ENCODE measurements at places on chromosomes 3 and 15.

GRCh38 chr3:111691293-111691909 is 96.3 kb upstream of the ZBED2 start:
- no peak for DNase-seq

- DNase-seq, result no peak
These were observed 471.8 kb downstream of the GBE1 start for GRCh38 chr3:81289676-81290075.

DNA sequence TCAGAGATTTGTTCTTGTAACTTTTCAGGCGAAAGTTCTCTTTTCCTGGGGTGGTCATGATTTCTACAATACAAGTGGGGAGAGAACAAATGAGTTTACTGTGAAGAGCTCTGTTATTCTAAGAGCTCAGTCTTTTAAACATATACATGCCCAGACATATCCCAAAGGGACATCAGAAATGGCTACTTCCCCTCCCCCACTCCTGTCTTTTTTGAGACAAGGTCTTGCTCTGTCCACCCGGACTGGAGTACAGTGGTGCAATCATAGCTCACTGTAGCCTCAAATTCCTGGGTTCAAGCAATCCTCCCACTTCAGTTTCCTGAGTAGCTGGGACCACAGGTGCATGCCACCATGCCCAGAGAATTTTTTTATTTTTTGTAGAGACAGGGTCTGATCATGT is 18.2 kb downstream of the KPNA1 start:
- DNase-seq, result no peak

- DNase-seq, result no peak
These were observed 394.6 kb upstream of the IL12A start for GRCh38 chr3:159593927-159594605.

- DNase-seq, result no peak
These were observed 11.8 kb downstream of the MYO1E start for GRCh38 chr15:59360896-59361295.

DNA sequence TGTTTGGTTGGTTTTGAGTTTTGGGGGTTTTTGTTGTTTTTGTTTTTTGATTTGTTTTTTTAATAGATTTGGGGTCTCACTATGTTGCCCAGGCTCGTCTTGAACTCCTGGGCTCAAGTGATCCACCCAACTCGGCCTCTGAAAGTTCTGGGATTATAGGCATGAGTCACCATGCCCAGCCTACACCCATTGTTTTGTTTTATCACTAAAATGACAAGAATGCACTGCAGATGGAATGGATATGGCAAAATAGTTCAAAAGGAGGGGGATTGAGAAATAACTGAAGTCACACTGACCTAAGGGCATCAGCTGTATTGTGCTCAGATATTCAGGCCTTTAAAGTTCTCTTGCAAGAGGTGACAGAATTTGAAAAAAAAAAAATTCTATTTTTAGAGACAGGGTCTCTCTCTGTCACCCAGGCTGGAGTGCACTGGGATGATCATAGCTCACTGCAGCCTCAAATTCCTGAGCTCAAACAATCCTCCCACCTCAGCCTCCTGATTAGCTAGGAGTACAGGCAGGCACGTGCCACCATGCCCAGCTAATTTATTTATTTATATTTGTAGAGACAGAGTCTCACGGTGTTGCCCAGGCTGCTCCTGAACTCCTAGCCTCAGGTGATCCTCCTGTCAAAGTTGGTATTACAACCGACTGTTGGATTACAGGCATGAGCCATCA is 4.4 kb upstream of the RASA2 start:
- DNase-seq, result no peak

DNA sequence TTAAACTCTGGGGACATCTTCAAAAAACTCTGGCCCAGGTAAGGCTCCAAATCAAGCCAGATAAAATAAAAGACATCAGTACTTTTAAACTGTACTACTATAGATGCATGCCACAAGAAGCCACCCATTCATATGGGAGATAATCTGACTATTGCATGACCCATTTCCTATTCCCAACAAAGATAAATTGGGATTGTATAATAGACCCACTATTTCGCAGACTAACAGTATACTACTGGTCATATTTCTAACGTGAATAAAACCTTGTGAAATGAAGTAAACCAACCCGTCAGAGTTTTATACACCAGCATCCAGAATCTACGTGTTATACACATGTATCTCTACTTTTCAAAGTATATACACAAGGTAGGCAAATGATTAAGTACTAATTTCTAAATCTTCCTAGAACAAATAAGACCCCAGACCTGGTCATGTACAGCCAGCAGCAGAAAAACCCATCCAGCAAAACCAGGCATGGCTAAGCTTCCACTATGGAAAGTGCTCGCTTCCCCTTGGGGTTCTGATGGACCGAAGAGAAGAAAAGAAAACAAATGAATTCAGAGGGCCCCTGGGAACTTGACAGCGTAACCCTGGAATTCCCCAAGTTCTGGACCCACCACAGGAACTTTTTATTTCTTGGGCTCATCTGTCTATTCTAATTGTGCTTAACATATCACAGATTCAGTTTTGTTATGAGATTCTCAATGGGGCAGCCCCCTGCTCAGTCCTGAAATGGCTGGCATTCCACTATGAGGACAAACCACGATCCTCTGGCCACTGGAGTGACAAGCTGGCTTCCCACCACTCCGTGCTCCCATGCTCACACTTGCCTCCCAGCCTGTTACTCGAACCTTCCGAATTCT is 69.1 kb downstream of the MB21D2 start:
- DNase-seq, result no peak

DNA sequence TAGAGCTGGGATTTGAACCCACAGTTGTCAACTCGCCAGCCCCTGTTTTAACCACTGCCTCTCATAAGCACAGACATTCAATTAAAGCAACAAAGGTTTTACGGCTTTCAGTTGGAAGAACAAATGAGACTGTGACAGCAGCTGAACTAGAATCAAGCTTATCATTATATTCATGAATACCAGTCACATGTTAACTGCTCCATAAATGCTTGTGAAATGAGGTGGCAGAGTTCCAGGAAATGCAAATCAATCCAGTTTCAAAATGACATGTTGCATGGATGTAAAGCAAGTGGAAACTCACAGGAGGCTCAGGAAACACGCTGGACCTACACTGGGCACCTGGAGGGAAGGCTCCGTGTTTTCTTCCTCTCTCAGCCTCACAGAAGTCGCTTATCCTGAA is 3.9 kb downstream of the GP5 start:
- no peak for DNase-seq

GRCh38 chr3:143565951-143566350 is 282.3 kb downstream of the SLC9A9 start:
- DNase-seq, result no peak

- no peak for DNase-seq
These were observed 136.0 kb upstream of the RAP2B start for GRCh38 chr3:153026026-153026425.
